ENCODE measurements at places on chromosomes 3 and 15. TPM values are rescaled to one million over a fixed set of nuclear protein-coding genes. Genes with fewer than 3 reads are reported as not detected.

Gene EDC3
- total RNA-seq: 13.6 TPM

Gene CPNE9
- not detected for total RNA-seq

Gene DPPA2
- not detected for total RNA-seq

Gene PLSCR2
- 0.18 TPM for total RNA-seq

Gene NXPE3
- 7.5 TPM for total RNA-seq

Gene FBXW12
- total RNA-seq: not detected

Gene GLDN
- total RNA-seq: 0.09 TPM

Gene CLEC3B
- 2.6 TPM for total RNA-seq

Gene EHHADH
- 2.1 TPM for total RNA-seq

Gene CELF6
- total RNA-seq: not detected

Gene XIRP1
- not detected for total RNA-seq

Gene PLA2G4D
- not detected for total RNA-seq

Gene FMN1
- total RNA-seq: 0.56 TPM

Gene CATSPER2
- total RNA-seq: 1.6 TPM

Gene KLHL40
- total RNA-seq: not detected

Gene COL7A1
- 1.4 TPM for total RNA-seq

Gene RASGRF1
- total RNA-seq: not detected

Gene LEKR1
- 0.09 TPM for total RNA-seq

Gene PLCB2
- 2.0 TPM for total RNA-seq

Gene PP2D1
- not detected for total RNA-seq

All from endothelial cell of coronary artery (primary cell).